ENCODE measurements at places on chromosomes 7 and 10.

DNA sequence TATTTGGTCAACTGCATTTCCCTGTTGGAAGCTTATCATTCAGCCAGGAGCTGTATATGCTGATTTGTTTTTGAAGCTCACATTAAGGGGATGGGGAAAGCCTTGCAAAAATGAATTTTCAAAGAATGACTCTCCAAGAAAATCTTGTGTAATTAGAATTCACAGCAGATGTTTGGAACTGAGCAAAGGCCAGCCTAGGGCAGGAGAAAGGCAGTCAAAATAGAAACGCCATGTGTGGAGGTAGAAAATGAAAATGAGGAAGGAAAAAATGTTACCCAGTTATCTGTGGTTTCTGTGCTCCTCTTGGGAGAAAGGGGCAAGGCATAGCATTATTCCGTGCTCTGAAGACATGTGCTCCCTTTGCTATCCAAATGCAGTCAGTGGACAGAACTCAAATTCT is 93.5 kb downstream of the NRP1 start:
- no peak for DNase-seq

GRCh38 chr7:73618538-73618937 is 5.8 kb downstream of the MLXIPL start:
- peak; percentile 97 for DNase-seq

DNA sequence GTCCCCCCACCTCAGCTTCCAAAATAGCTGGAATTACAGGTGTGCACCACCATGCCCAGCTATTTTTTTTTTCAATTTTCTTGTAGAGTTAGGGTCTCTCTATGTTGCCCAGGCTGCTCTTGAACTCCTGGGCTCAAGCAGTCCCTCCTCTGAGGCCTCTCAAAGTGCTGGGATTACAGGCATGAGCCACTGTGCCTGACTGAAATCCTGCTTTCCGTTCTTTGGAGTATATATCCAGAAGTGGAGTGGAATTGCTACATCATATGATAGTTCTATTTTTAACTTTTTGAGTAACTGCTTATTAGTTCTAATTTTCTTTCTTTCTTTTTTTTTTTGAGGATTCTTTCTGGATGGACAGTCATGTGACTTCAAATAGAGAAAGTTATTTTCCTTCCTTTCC is 62.9 kb upstream of the ZMIZ2 start:
- no peak for DNase-seq

DNA sequence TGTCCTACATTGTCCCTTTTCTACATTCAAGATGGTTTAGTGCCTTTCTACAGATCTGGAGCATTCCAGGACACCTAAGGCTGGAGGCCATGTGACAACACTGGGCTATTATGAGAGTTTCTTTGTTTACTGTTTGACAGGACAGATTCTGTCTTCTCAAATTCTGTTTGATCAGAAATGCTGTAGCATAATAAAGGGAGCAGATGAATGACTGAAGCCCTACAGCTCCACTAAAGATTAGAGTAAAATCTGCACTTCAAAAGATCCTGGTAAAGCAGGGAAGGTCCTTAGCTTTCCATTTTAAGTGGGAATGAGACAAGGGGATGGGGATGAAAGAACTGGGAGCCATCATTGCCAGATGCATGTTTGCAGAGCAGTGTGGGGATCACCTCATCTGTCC is 38.4 kb downstream of the TMEM229A start:
- no peak for DNase-seq

DNA sequence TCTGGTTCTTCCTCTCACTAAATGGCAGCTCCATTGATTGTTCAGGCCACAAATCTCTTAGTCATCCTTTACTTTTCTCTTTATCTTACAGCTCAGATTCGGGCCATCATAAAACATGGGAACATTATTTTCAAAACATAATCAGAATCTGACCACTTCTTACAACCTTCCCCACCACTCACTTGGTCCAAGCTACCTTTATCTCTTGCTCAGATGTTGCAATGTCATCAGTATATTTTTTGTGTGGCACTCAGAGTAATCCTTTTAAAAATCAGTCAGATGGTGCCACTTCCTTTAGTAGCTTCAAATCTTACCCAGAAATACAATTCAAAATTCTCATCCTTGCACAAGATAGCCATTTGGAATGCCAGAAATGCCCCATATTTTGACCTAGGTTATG is 34.5 kb upstream of the FAM3C start:
- DNase-seq: no peak

GRCh38 chr10:6023661-6024333 is 38.4 kb downstream of the IL2RA start:
- DNase-seq: no peak

DNA sequence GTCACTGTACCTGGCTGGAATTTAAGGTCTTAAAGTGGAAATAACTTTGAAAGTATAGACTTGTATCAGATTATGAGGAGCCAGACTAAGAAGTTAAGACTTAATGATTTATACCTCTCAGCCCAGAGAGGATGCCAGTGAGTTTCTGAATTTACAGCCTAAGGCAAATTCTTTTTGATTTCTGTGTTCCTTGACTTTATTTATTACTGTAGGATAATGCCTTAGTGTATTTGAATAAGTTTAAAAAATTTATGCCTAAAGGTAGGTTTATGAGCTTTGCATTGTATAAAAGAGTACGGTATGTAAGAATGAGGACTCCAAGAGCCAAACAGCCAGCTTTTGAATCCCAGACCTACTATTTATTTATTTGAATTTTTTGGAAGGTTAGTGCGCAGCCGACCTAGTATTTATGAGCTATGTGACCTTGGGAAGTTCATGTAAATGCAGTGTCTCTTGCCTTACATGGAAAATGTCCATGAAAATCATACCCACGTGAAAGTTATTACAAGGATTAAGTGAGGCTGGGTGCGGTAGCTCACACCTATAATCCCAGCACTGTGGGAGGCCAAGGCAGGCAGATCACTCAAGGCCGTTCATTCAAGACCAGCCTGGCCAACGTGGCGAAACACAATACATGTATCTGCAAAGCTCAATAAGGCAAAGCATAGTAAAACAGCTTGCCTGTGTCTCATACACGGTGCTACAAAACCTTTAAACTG is 174.6 kb downstream of the AUTS2 start:
- peak; percentile 69 for DNase-seq

GRCh38 chr7:93973134-93973533 is 31.0 kb downstream of the BET1 start:
- DNase-seq: no peak

DNA sequence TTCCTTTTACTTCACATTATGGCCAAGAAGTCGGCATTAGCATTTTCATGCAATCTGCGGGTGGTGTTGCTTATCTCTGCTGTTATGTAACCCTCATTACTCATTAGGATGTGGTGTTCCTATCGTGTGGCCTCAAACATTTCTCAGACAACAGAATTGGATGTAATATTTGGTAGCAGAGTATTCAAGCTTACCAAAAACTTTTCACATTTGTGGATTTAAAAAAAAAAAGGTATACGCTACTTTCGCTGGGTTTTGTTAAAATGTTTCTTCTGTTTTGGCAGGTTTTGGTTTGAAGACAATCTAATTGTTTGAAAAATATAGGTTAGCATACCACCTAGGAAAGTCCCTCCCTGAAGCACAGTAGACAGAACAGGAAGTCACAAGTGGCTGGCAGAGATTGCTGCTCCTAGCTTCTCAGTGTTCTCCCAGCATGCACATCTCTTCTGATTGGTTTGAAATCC is 128.8 kb downstream of the GATA3 start:
- DNase-seq: no peak
